Tibial nerve (tissue), 4 donors: ENCODE measurements at places on chromosomes 2 and 18. TPM values are rescaled to one million over a fixed set of nuclear protein-coding genes. Genes with fewer than 3 reads are reported as not detected.

- no peak for DNase-seq
Observed at GRCh38 chr2:232659359-232659758, 26.0 kb downstream of the EFHD1 start.

- no peak for DNase-seq
Observed at GRCh38 chr2:33437815-33438214, 38.6 kb upstream of the RASGRP3 start.

Gene COL3A1
- total RNA-seq: 205 TPM

DNA sequence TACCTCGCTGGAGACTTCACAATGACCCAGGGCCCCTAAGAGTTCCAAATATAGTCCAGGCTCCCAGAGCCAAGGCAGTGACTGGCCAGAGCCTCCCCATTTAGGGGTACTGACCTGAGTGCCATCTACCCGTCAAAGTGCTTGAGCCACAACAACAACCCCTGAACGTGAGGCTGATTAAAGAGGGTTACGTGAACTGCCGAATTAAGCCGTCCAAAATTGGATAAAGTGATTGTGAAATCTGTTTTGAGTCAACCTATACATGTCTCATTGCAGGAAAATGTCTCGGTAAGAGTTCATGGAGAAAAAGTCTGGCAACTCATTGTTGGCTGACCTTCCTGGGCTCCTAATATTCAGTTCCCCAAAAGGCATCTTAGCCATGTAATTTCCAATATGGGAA lies 116.3 kb downstream of the TTC32 start:
- DNase-seq: no peak

GRCh38 chr2:17166506-17166905 lies 351.7 kb downstream of the RAD51AP2 start:
- DNase-seq: no peak

DNA sequence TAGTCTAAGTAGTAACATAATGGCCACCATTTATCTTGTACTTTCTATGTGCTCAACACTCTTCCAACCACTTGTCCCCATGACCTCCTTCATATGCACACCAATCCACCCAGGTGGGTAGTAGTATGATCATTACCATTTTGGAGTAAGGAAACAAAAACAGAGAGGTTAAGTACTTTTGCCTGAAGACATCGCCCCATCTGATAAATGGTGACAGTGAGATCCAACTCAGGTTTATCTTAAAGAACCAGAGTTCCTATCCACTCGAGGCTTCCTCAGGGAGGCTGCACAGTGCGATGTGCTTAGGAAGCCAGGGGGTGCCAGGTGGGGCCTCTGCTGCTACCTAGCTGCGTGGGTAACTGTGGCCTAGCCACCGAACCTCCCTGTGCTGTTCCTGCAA lies 14.1 kb downstream of the NFE2L2 start:
- no peak for DNase-seq

DNA sequence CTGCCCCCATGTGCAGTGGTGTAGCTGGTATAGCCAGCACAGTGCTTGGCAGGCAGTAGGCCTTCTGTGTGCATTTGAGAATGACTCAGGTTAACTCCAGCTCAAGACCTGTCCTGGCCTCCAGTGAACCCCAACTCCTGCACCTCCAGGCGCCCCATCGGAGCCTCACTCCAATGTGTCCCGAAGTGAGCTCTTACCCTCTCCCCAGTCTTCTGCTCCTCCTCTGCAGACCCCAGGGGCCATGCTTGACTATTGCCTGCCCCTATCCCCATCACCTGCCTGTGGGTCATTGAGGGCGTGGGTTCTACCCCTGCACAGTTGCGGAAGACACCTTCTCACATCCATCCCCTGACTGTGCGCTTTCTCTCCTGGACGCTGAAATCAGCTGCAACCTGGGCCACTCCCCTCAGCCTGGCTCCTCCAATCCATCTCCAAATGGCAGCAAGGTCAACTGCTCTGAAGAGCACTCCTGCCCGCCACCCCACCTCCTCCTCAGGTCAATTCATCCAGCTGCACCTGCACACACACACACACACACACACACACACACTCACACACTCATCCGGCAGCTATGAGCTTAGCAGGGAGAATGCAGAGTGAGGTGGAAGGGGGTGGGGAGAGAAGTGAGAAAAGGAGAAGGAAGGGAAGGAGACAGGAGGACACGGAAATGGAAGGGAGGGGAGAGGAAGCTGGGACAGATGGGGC lies 130.3 kb upstream of the GLI2 start:
- DNase-seq: no peak

Gene CD8B
- not detected for total RNA-seq

- no peak for DNase-seq
Observed at GRCh38 chr2:240932001-240932723, 26.0 kb downstream of the CROCC2 start.

- DNase-seq: no peak
Observed at GRCh38 chr18:49849331-49850217, 36.2 kb upstream of the ACAA2 start.

DNA sequence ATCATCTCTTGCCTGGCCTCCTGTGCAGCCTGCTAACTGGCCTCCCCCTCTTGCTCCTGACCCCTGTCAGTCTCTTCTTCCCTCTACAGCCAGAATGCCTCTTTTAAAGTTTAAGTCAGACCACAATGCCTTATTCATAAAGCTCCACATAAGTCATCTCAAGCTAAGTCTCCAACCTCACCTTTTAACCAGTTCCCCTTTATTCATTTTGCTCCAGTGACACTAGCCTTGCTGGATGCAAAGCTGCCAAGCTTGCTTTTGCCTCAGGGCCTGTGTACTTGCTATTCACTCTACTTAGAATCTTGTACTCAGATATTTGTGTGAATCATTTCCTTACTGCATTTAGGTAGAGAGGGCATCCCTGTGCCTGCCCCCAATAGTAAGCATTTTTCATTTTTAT lies 180.9 kb downstream of the PDE1A start:
- DNase-seq: no peak

Gene SYT4
- total RNA-seq: not detected

Gene AAK1
- 46.1 TPM for total RNA-seq
